Glutamatergic neuron (in vitro differentiated cells): ENCODE measurements at places on chromosomes 7 and 10.
A peak's percentile ranks its signal among the peaks of the same experiment; 100 is the strongest.

DNA sequence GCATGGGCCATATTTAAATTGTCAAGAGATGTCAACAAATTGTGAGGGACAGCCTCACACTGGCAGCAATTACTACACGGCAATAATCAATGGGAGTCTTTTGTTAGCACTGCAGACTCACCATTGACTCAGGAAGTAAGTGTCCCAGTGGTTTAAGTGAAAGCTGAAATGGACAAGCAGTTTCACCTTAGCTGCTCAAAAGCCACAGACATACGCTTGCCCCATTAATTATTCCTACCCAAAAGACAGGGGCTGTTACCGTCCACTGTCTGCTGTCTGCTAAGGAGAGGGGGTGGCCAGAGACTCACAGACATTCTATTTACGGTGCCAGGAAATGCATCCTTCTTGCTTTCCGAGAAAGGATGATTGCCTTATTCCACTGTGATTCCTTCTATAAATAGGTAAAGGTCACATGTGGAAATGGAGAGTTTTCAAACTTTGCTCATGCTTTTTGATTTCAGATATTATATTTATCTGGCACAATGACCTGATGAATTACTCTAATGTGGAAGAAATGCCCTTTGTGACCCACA is 309.7 kb upstream of the NFE2L3 start:
- DNase-seq: no peak
- peaks cover 2% of the 10 kb centered on the region for H3K4me1 ChIP-seq
- no peak overlapping the region for H3K4me3 ChIP-seq
- no peaks in the 10 kb centered on the region for H3K27me3 ChIP-seq
- no peak overlapping the region for H3K27ac ChIP-seq

GRCh38 chr7:159195946-159196345 is 51.3 kb upstream of the VIPR2 start:
- no peak for DNase-seq
- H3K36me3 ChIP-seq: no peaks in the 10 kb centered on the region
- no peak overlapping the region for H3K27ac ChIP-seq

DNA sequence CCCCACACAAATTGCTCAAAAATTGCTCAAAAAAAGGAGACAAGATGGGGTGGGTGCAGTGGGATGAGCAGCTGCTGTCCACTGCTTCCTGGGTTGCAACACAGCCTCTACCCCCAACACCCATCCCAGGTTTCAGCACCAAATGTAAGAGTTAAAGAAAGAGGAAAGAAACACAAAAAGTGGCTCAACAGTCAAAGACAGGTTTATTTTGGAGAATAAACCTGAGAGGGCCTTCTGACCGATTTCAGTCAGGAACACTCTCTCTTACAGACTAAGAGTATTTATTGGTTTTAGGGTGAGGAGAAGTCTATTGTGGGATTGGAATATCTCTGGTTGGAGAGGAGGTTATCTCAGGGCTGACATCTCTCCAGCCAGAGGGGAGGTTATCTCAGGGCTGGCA is 28.4 kb downstream of the OR13A1 start:
- H3K27ac ChIP-seq: no peak overlapping the region
- no peaks in the 10 kb centered on the region for H3K4me1 ChIP-seq
- H3K36me3 ChIP-seq: no peaks in the 10 kb centered on the region
- H3K27me3 ChIP-seq: no peaks in the 10 kb centered on the region
- no peak overlapping the region for H3K4me3 ChIP-seq
- DNase-seq: no peak

GRCh38 chr7:90603346-90603745 is 7.2 kb downstream of the CDK14 start:
- no peak for DNase-seq
- H3K27ac ChIP-seq: no peak overlapping the region
- H3K4me1 ChIP-seq: peaks cover 35% of the 10 kb centered on the region
- no peaks in the 10 kb centered on the region for H3K27me3 ChIP-seq

GRCh38 chr7:143394068-143394467 is 12.9 kb downstream of the ZYX start:
- peaks cover 5% of the 10 kb centered on the region for H3K36me3 ChIP-seq
- peaks cover 4% of the 10 kb centered on the region for H3K4me1 ChIP-seq
- no peak for DNase-seq
- peaks cover 11% of the 10 kb centered on the region for H3K27me3 ChIP-seq
- no peak overlapping the region for H3K27ac ChIP-seq

DNA sequence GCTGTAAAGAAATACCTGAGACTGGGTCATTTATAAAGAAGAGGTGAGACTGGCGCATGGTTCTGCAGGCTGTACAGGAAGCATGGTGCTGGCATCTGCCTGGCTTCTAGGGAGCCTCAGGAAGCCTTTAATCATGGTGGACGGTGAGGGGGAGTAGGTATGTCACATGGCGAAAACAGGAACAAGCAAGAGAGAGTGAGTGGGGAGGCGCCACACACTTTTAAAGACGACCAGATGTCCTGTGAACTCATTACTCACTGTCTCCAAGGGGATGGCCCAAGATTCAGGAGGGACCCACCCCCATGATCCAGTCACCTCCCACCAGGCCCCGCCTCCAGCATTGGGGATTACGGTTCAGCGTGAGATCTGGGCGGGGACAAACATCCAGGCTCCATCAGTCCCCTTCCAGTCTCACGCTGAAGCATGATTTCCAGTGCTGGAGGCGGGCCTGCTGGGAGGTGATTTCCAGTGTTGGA is 3.2 kb downstream of the ZNF316 start:
- no peak overlapping the region for H3K27ac ChIP-seq
- DNase-seq: peak; percentile 34
- H3K36me3 ChIP-seq: no peaks in the 10 kb centered on the region
- peaks cover 5% of the 10 kb centered on the region for H3K4me1 ChIP-seq
- no peak overlapping the region for H3K4me3 ChIP-seq

GRCh38 chr10:48811461-48811860 is 126.8 kb downstream of the WDFY4 start:
- H3K27me3 ChIP-seq: no peaks in the 10 kb centered on the region
- H3K27ac ChIP-seq: no peak overlapping the region
- H3K4me3 ChIP-seq: no peak overlapping the region
- H3K36me3 ChIP-seq: no peaks in the 10 kb centered on the region
- DNase-seq: no peak
- H3K4me1 ChIP-seq: peaks cover 1% of the 10 kb centered on the region

DNA sequence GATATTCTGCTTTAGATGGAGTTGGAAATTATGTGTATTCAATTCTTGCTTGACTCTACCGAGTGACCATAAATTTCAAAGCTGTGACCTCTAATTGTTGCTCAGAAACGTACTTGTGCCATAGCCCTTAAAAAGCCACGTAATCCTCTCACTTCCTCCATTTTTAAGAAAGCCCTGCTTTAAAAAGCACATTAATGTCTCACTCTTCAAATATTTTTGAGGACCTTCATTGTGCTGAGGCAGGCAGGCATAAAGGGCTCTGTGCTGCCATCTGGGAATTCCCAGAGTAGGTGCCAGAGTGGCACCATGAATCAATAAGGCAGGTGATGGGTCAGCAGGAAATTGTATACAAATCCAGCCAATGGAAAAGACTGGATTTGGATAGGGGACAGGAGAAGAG is 97.7 kb upstream of the FAM204A start:
- H3K36me3 ChIP-seq: no peaks in the 10 kb centered on the region
- no peaks in the 10 kb centered on the region for H3K27me3 ChIP-seq
- no peaks in the 10 kb centered on the region for H3K4me1 ChIP-seq
- DNase-seq: no peak
- no peak overlapping the region for H3K4me3 ChIP-seq
- H3K27ac ChIP-seq: no peak overlapping the region

DNA sequence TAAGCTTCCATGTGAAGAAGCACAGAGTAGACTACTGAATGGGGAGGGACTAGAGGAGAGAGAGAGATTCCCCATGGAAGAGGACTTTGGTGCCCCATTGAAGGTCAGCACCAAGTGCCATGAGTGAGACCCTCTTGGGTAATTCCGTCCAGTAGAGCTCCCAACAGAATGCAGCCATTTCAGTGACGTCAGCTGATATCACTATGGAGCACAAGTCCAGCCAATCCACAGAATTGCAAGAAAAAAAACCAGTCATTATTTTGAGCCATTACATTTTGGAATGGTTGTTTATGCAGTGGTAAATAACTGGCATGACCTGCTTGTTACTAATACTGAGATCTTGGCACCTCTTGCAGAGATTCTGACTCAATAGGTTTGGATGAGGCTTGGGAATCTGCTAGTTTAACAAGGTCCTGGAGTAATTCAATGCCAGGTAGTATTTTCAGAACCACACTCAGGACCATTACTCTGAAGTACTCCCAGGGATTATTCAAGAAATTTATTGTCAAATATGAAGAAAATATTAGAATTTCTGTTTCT is 52.6 kb upstream of the SP8 start:
- no peak overlapping the region for H3K27ac ChIP-seq
- H3K4me1 ChIP-seq: no peaks in the 10 kb centered on the region
- no peaks in the 10 kb centered on the region for H3K36me3 ChIP-seq
- no peaks in the 10 kb centered on the region for H3K27me3 ChIP-seq
- no peak overlapping the region for H3K4me3 ChIP-seq
- no peak for DNase-seq

DNA sequence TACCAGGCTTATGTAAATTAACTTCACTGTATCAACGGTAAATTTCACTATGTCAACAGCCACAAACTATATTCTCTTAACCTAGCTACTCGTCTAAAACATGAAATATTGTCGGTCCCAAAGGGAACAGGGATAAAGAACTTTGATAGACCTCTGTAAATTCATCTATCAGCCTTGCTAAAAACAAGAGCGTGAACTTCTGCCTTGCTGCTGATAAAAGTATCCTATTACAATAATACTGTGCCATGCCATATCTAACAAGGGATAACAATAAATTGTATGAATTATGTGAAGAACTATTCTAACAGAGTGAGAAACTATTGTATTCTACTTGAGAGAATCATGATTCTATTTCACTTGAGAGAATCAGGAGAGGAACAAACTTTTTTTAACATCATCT is 117.2 kb downstream of the CNOT4 start:
- no peak overlapping the region for H3K4me3 ChIP-seq
- no peak overlapping the region for H3K27ac ChIP-seq
- no peaks in the 10 kb centered on the region for H3K27me3 ChIP-seq
- no peak for DNase-seq

DNA sequence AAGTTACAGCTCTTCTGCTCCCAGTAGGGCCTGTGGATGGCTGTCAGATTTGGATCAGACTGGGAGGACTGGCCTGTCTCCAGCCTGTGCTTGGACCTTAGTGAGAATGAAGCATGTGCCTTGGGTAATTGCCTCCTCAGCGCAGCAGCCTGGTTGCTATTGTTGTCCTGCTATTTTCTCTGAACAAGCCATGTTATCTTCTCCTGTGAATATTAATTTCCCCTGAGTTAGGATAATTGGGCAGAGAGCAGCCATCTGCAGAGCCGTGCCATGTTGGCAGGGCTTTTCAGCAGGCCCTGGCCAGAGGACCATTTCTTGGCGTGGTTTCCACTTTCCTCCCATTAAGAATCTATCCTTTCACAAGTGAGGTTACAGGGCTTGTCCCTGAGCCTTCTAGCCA is 497.3 kb downstream of the SORCS3 start:
- no peak for DNase-seq
- H3K4me1 ChIP-seq: no peaks in the 10 kb centered on the region
- no peaks in the 10 kb centered on the region for H3K27me3 ChIP-seq
- no peaks in the 10 kb centered on the region for H3K36me3 ChIP-seq

GRCh38 chr7:17359610-17360009 is 61.2 kb downstream of the AHR start:
- H3K27ac ChIP-seq: no peak overlapping the region
- no peak overlapping the region for H3K4me3 ChIP-seq
- H3K36me3 ChIP-seq: no peaks in the 10 kb centered on the region

- H3K36me3 ChIP-seq: peaks cover 6% of the 10 kb centered on the region
- peaks cover 5% of the 10 kb centered on the region for H3K4me1 ChIP-seq
- H3K4me3 ChIP-seq: no peak overlapping the region
- DNase-seq: no peak
- peaks cover 5% of the 10 kb centered on the region for H3K27me3 ChIP-seq
- no peak overlapping the region for H3K27ac ChIP-seq
These were observed 490.5 kb downstream of the TCERG1L start for GRCh38 chr10:130820880-130821482.

- H3K27ac ChIP-seq: peak overlapping the region; percentile 12
- peaks cover 3% of the 10 kb centered on the region for H3K36me3 ChIP-seq
- H3K4me3 ChIP-seq: no peak overlapping the region
- no peak for DNase-seq
These were observed 47.7 kb downstream of the DLD start for GRCh38 chr7:107938456-107939250.

GRCh38 chr7:106609416-106609815 is 51.5 kb downstream of the CCDC71L start:
- no peak overlapping the region for H3K27ac ChIP-seq
- no peaks in the 10 kb centered on the region for H3K27me3 ChIP-seq
- H3K4me1 ChIP-seq: no peaks in the 10 kb centered on the region
- no peak for DNase-seq

DNA sequence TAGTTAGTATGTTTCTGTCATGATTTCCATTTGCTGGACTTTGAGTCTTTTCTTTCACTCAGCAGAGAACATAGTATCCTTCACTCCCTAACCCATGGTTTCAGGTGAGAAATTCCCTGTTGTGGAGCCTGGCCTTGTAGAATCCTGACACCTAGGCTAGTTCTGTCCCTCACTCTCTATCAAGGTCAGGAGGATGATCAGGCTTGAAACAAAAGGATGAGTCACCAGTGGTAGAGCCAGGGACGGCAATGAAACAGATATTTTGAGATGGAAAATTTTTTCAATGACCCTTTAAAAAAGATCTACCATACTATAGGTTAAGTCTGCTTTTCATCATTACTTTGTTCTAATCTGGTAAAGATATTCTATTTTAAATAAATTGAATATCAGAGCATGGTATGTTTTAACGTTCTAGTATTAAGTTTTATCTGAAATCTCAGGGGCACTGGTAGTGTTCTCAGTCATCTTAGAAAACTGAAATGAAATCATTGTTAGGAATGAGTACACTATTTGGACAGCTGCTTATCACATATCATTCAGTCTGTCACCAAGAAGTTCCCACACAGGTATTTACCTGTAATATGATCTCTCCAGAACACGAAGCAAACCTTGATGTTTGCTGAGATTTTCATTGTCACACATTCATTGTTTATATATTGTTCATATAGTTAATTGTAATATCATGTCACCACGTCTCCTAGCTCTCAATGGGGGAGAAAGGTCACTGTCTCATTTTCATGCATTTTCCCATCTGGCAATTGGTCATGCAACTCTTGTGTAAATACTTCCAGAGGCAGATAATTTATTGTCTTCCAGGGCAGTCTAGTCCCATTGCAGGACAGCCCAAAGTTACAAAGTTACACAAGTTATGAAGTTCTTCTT is 299.9 kb upstream of the LRRTM3 start:
- DNase-seq: no peak
- H3K27ac ChIP-seq: no peak overlapping the region
- H3K4me1 ChIP-seq: no peaks in the 10 kb centered on the region
- H3K4me3 ChIP-seq: no peak overlapping the region
- no peaks in the 10 kb centered on the region for H3K36me3 ChIP-seq

DNA sequence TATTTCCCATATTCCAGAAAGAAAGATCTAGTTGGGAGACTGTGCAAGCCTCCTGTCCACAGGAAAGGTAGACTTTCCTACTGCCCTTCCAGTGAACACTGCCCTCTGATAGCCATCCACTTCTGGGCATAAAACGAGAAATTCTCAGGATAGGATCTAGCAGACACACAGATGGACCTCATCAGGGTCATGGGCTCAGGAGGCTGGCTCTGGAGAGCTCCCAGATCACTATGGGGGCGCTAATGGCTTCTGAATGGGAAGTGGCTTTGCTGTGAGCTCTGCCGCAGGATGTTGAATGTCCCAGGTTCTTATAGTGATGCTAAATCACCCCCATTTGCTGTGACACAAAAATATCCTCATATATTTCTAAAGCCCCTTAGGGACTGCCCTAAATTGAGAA is 77.1 kb downstream of the SVIL start:
- no peak overlapping the region for H3K4me3 ChIP-seq
- no peaks in the 10 kb centered on the region for H3K27me3 ChIP-seq
- H3K36me3 ChIP-seq: no peaks in the 10 kb centered on the region
- no peak overlapping the region for H3K27ac ChIP-seq
